ENCODE measurements at places on chromosomes 4 and X. TPM values are rescaled to one million over a fixed set of nuclear protein-coding genes. Genes with fewer than 3 reads are reported as not detected.

The TMEM131L gene
- 6.8 TPM for polyA plus RNA-seq

The MAGEE2 gene
- 0.06 TPM for polyA plus RNA-seq

The COX7B2 gene
- polyA plus RNA-seq = not detected

The SOD3 gene
- polyA plus RNA-seq = 58.8 TPM

The WNK3 gene
- polyA plus RNA-seq = 0.14 TPM

The CFI gene
- 38.2 TPM for polyA plus RNA-seq

The RAP1GDS1 gene
- polyA plus RNA-seq = 12.3 TPM

The FAM13A gene
- polyA plus RNA-seq = 11.2 TPM

The CDKL2 gene
- 3.2 TPM for polyA plus RNA-seq

The KIF4A gene
- polyA plus RNA-seq = 0.33 TPM

The MGAT4D gene
- polyA plus RNA-seq = 0.12 TPM

The TKTL2 gene
- polyA plus RNA-seq = not detected

The GABRQ gene
- not detected for polyA plus RNA-seq

The CTAG1A gene
- polyA plus RNA-seq = not detected

The ANXA3 gene
- 123 TPM for polyA plus RNA-seq

The AGTR2 gene
- 12.2 TPM for polyA plus RNA-seq

The IL9R gene
- 0.28 TPM for polyA plus RNA-seq

The PDGFRA gene
- 52.1 TPM for polyA plus RNA-seq

The HSFX1 gene
- polyA plus RNA-seq = 0.51 TPM

The MSMO1 gene
- 164 TPM for polyA plus RNA-seq

The FGF13 gene
- 1.7 TPM for polyA plus RNA-seq

The CNKSR2 gene
- polyA plus RNA-seq = 0.79 TPM

The VEGFD gene
- 10.0 TPM for polyA plus RNA-seq

The NEIL3 gene
- polyA plus RNA-seq = 0.22 TPM

The DCHS2 gene
- 0.05 TPM for polyA plus RNA-seq

The ATOH1 gene
- not detected for polyA plus RNA-seq

The HTR2C gene
- not detected for polyA plus RNA-seq

The CACNA1F gene
- polyA plus RNA-seq = 0.10 TPM

The TLR2 gene
- polyA plus RNA-seq = 190 TPM

The CCDC160 gene
- polyA plus RNA-seq = 0.69 TPM

The SUPT20HL2 gene
- not detected for polyA plus RNA-seq

The BANK1 gene
- polyA plus RNA-seq = 7.5 TPM

The NXF2B gene
- polyA plus RNA-seq = 0.18 TPM

The FLNA gene
- polyA plus RNA-seq = 783 TPM

The TLR10 gene
- polyA plus RNA-seq = 0.73 TPM

The PPP1R2C gene
- polyA plus RNA-seq = not detected

The DYNLT3 gene
- 16.5 TPM for polyA plus RNA-seq

All from lung (tissue), 17 donors.